ENCODE measurements at places on chromosomes 5 and 9.

GRCh38 chr5:126139773-126140172 lies 283.4 kb upstream of the GRAMD2B start:
- DNase-seq: no peak

DNA sequence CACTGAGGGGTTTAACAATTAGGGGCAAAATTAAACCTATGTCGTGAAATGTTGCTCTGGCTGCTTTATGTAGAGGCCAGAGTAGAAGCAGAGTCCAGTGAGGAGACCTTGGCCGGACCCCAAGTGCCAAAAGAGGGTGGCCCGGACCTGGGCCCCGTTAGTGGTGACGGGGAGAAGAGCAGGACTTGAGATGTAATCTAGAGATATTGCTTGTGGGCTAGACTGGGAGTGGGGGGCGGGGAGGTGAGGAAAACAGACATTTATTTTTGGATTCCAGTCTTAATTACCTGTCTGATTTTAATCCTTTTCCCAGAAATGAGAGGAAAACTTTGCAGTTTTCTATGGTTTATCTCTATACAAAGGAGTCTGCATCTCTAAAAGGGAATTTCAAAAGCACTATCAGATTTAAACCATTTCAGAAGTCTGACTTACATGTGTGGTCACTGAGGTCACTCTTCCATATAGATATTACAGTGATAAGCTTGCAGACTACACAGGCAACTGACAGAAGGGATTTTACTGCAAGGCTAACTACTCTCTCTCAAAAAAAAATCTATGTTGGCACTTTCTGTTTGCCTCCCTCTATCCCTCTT lies 108.1 kb downstream of the MED27 start:
- DNase-seq: no peak

DNA sequence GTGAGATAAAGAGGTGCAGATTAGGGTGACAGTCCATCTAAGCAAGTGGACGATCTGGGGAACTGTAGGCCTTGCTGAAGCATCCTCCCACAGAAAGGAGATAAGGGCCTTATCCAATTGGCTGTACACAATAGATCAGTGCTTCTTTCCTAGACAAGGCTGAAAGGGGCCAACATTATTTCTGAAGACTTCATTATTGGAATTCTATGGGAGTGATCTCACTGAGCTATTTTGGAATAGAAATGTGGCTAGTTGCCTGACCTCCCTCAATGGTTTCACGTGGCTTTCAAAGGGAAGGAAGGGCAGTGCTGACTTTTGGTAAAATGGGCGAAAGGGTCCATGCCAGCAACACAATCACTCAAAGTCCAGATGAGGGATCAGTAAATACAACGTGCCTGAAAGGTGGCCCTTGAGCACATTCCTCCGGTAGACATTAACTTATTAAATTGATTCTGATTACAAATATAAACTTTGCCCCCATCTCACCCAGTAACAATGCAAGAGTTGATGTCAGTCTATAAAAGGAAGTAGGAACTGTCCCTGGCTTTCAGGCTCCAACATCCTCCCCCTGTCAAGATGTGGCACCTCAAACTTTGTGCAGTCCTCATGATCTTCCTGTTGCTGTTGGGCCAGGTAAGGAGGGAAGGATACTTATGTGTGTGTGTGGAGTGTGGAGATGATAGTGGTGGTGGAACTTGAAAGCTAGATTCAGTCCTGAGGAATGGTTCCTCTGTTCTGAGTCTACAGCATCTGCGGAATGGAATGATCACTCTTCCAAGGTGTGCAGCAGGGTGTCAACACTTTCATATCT lies at the start of gene LEAP2:
LEAP2 (plus strand) TSS at position 550 of the 811 bp plus-strand sequence; CDS start at position 577, 27 bp downstream.
- DNase-seq: no peak

- no peak for DNase-seq
Observed at GRCh38 chr9:106697390-106697749, 165.6 kb upstream of the ZNF462 start.

DNA sequence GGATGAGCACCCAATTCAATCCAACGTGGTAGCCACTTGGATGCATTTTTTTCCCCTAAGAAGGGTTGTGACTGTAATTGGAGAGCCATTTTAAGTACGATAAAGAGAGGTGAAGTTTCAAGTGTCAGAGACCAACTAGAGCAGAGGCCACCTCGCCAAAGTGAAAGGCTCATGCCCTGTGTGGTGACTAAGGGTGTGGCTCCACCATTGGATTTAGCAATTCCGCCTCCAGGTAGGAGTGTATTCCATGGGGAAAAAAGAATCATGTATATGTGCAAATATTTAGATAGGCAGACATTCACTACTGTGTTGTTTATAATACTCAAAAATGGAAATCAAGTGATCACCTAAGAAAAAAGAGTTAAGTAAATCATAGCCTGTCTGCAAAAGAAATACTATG lies 53.1 kb upstream of the S1PR3 start:
- no peak for DNase-seq

DNA sequence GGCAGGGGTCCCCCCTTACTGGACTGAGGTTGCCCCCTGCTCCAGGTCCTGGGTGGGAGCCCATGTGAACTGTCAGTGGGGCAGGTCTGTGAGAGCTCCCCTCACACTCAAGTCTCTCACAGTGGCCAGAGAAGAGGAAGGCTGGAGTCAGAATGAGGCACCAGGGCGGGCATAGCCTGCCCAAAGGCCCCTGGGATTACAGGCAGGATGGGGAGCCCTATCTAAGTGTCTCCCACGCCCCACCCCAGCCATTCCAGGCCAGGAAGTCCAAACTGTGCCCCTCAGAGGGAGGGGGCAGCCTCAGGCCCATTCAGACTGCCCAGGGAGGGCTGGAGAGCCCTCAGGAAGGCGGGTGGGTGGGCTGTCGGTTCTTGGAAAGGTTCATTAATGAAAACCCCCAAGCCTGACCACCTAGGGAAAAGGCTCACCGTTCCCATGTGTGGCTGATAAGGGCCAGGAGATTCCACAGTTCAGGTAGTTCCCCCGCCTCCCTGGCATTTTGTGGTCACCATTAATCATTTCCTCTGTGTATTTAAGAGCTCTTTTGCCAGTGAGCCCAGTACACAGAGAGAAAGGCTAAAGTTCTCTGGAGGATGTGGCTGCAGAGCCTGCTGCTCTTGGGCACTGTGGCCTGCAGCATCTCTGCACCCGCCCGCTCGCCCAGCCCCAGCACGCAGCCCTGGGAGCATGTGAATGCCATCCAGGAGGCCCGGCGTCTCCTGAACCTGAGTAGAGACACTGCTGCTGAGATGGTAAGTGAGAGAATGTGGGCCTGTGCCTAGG lies at the start of gene CSF2:
CSF2 (plus strand) TSS at position 559 of the 783 bp plus-strand sequence; CDS start at position 594, 35 bp downstream.
- no peak for DNase-seq

DNA sequence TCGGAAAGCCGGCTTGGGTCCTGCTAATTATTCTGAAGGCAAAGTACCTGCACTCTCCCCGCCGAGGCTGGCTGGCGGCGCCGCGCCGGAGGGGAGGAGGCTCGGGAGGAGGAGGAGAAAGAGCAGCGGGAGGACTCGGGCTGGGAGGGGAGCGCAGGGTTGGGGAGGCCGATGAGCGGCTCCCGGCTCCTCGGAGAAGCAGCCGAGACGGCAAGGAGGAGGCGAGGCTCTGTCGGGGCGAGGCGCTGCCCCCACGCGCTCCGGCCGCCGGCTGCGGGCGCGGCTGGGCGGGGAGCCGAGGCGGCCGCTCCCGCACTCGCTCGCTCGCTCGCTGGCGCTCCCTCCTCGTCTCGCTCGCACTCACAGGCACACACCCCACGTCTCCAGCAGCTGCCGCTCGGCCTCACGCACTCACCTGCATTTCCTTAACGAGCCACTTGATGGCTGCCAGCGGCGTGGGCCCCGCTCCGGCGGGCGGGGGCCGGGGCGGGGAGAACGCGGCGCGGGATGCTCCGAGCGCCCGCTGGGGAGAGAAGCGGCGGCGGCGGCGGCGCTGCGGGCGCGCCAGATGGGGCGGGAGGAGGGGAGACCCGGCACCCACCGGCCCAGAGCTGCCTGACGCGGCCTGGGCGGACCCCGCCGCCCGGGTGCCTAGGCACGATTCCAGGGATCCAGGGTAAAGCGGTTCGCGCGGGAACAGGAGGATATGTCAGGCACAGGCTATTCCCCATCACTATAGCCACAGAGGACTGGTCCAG lies at the start of gene PTPRD:
PTPRD (minus strand) TSS at position 362 of the 758 bp plus-strand sequence.
- peak; percentile 25 for DNase-seq

GRCh38 chr9:94511955-94512265 lies 43.0 kb upstream of the PCAT7 start:
- no peak for DNase-seq

GRCh38 chr9:18658804-18659705 lies 185.1 kb downstream of the ADAMTSL1 start:
- DNase-seq: no peak
